Activated CD4-positive, alpha-beta T cell treated with anti-CD3 and anti-CD28 coated beads, Interleukin-2, amount 10 ng/mL, durations not matched to agents 7 days and 5 days (primary cell): ENCODE measurements at places on chromosomes 4 and X. TPM values are rescaled to one million over a fixed set of nuclear protein-coding genes. Genes with fewer than 3 reads are reported as not detected.

The IL9R gene
- 25.2 TPM for total RNA-seq

The LRPAP1 gene
- total RNA-seq, result 69.1 TPM

The SLC26A1 gene
- total RNA-seq, result 0.17 TPM

The PPEF2 gene
- 0.12 TPM for total RNA-seq

The DCX gene
- not detected for total RNA-seq

GRCh38 chrX:120125444-120125843 is 9.7 kb upstream of the RHOXF1 start:
- no peak for DNase-seq

GRCh38 chr4:53713296-53713695 is 122.0 kb upstream of the LNX1 start:
- no peak for DNase-seq

DNA sequence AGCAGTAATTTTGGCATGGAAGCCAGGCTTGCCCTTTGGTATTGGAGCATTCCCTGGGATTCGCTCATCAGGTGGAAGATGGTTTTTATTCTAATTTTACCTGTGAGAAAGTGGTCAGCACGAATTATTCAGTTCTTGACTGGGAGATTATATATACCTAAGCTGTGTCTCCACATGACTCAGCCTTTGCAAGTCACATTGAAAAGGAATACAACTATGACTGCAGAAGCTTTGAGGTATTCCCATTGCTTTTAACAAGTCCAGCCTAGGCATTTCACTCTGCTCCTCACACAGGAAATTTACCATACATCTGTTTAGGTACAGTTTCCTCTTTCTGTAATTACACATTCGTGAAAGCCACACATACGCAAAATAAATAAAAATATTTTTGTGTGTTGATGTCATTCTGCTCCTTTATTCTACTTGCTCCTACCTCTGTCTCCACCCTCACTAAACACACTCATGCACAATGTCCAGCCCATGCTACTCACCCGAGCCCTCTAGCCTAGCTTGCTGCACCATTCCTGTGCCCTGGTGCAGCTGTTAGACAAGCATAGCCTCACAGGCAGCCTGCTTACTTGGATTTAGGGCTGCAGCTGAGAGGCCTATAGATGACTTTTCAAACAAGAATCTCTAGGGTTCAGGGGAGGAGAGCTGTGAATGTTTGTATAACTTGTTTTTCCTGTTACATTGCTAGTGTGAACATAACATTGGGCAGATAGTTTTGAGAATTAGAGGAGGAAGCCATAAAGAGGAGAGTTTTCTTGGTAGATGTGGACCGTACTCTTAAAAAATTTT is 504.4 kb upstream of the FAT1 start:
- DNase-seq, result no peak

GRCh38 chrX:12700745-12701144 is 90.5 kb upstream of the PRPS2 start:
- DNase-seq, result no peak

DNA sequence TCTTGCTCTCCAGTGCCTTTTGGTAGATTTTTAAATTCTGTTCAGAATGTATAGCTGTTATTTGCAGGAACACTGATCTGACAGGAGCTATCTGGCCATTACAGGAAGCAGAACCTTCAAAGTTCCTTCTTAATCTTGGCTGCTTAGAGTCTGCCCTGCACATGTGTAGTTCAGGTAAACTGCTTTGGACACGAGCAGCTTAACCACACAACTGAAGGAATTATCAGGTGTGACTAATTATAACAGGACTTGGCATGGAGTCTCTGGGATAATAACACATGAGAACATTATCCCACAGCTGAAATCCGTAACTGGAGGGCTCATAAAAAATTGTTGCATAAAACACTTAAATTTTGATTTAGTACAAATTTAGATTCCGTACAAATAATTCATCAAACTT is 11.6 kb upstream of the ING2 start:
- no peak for DNase-seq

- DNase-seq, result no peak
These were observed 391.2 kb downstream of the ANKRD50 start for GRCh38 chr4:124321364-124321763.

DNA sequence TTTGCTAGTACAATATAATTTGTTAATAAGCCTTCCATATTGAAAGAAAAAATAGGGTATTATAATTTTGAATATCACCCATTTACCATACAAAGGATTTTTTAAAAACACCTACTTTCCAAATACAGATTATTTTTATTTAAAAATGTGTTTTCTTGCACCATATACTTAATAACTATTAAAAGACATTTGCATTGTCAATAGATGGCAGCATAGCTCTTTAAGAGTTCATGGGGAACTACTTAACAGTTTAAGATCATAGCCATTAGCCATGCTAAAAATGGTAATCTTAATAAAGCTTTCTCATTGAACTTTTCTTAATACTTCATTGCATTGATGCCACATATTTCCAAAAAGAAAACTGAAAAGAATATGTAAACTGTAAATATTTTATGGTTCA is 1995.9 kb downstream of the C4orf33 start:
- DNase-seq, result no peak

DNA sequence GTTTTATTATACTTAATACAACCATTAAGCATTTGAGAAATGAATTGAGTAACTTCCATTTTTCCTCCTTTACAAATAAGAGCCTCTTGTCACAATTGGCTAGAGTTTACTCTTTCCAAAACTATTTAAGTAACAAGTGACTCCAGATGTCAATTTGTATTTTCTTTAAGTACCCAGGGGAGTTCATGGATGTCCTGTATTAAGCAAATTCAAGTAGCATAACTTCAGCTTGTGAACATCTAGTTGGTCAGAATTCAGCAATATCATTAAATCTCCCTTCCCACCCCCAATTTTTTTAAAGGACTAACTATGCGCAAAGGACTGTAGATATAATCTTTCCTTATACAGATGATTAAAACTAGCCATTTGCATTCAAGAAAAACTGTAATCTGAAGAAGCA is 1.4 kb upstream of the ADGRL3 start:
- DNase-seq, result no peak
